ENCODE measurements at places on chromosomes 13 and 19. TPM values are rescaled to one million over a fixed set of nuclear protein-coding genes. Genes with fewer than 3 reads are reported as not detected.

DNA sequence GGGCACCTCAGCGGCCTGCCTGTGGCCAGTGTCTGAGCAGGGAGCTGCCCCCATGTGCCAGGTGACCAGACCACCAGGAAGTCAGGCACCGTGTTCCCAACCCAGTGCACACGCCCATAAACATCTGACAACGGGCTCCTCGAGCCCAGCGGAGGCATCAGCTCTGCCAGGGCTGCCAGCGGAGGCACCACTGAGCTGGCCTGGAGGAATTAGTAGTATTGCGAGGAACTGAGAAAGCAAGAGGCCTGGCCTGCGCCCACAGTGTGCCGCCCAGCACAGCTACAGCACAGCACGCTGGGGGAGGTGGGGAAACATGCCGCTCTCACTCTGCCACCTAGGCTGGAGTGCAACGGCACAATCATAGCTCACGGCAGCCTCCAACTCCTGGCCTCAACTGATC lies 44.6 kb downstream of the ANKRD27 start:
- H3K4me1 ChIP-seq, result no peaks in the 10 kb centered on the region
- H3K4me3 ChIP-seq, result no peak overlapping the region
- no peak overlapping the region for H3K27ac ChIP-seq
- H3K27me3 ChIP-seq, result no peaks in the 10 kb centered on the region
- peaks cover 20% of the 10 kb centered on the region for H3K36me3 ChIP-seq
- no peak for DNase-seq

KLHL1 gene
- not detected for total RNA-seq

- peaks cover 3% of the 10 kb centered on the region for H3K4me1 ChIP-seq
- DNase-seq, result no peak
- no peak overlapping the region for H3K27ac ChIP-seq
- H3K27me3 ChIP-seq, result no peaks in the 10 kb centered on the region
- no peaks in the 10 kb centered on the region for H3K36me3 ChIP-seq
Observed at GRCh38 chr19:20667281-20667680, 5.9 kb upstream of the ZNF626 start.

DNA sequence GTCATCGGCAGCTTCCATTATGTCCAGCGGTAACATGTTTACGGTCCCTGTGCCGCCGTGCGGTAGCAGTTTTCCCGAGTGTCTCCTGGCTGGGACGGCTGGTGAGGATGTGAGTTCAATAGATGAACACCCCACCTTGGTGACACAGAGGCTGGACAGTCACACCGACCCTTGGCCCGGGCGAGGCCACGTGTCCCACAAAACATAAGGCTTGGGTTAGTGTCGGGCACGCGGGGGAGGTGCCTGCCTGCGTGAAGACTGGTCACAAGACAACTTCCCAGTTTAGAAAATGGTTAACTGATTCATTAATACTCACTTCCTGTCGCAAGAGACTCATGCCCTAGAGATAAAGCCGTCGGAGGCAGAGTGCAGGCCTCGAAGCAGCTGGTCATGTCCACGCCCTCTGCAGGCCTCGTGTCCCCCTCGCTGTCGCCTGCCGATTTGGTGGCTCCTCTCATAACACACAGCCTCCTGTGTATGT lies 17.2 kb downstream of the RASA3 start:
- DNase-seq, result no peak
- H3K4me3 ChIP-seq, result no peak overlapping the region
- no peaks in the 10 kb centered on the region for H3K27me3 ChIP-seq
- peaks cover 34% of the 10 kb centered on the region for H3K4me1 ChIP-seq
- peak overlapping the region; percentile 32 for H3K27ac ChIP-seq

- no peak overlapping the region for H3K4me3 ChIP-seq
- peaks cover 17% of the 10 kb centered on the region for H3K4me1 ChIP-seq
- H3K36me3 ChIP-seq, result no peaks in the 10 kb centered on the region
- peaks cover 13% of the 10 kb centered on the region for H3K27me3 ChIP-seq
- DNase-seq, result no peak
Observed at GRCh38 chr13:31722673-31723072, 16.7 kb upstream of the RXFP2 start.

IZUMO2 gene
- total RNA-seq, result not detected

GRCh38 chr19:17025991-17026658 lies 485 bp downstream of the CPAMD8 start:
- H3K27me3 ChIP-seq, result peaks cover 33% of the 10 kb centered on the region
- peaks cover 14% of the 10 kb centered on the region for H3K36me3 ChIP-seq
- peak overlapping the region; percentile 76 for H3K4me3 ChIP-seq

DNA sequence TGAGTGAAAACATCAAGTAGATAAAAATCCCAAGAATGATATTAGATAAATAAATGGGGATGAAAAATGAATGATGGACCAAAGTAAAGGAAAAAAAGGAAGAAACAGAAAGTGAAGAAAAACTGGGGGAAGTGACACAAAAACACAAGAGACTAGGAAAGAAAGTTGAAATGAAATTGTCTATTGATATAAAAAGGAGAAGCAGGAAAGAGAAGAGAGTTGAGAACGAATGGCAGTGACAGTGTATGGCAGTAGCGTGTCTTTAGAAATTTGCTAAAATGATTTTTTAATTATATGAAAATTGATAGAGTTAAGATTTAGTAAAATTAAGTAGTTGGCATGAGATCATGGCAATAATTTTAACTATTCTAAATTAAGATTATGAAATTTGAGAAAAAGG lies 36.3 kb upstream of the SGCG start:
- no peak overlapping the region for H3K4me3 ChIP-seq
- H3K27me3 ChIP-seq, result no peaks in the 10 kb centered on the region
- H3K27ac ChIP-seq, result no peak overlapping the region
- peaks cover 5% of the 10 kb centered on the region for H3K4me1 ChIP-seq
- DNase-seq, result no peak

- H3K4me1 ChIP-seq, result peaks cover 45% of the 10 kb centered on the region
- no peaks in the 10 kb centered on the region for H3K27me3 ChIP-seq
- peak overlapping the region; percentile 95 for H3K27ac ChIP-seq
- DNase-seq, result no peak
Observed at GRCh38 chr19:39145180-39145953, 19.8 kb downstream of the PAK4 start.

GRCh38 chr13:60148918-60149317 lies 14.8 kb downstream of the DIAPH3 start:
- no peak for DNase-seq

DNA sequence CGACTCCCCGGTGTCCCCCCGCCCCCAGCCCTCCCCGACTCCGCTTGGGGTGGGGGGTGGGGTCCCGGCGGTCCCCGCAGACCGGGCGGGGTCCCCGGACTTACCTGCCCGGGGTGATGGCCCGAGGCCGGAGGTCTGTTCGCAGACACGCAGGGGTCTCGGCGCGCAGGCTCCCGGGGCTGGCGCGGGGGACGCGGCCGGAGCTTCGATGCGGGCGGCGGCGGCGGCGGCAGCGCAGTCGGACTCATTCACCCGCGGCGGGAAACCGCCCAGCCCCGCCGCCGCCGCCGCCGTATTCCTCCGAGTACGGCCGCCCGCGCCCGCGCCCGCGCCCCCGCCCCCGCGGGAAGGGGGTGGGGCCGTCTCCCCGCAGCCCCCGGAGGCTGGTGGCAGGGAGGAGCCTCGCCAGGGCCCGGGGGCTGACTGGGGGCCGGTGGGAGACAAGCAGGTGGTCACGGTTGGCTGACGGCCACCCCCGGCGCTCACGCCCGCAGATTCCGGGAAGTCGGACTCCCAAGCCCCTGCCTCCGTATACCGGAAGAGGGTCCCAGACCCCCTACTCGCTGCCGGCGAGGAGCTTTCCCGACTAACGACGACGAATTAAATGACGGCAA lies at the start of gene C2CD4C:
Gene C2CD4C (minus strand): TSS at position 246 of the 614 bp plus-strand sequence. CDS start 786 bp downstream, outside the sequence.
- no peak for DNase-seq
- peak within 1 kb of the TSS; percentile 30 for H3K27ac ChIP-seq
- H3K4me3 ChIP-seq, result peak within 1 kb of the TSS; percentile 82
- peaks cover 13% of the 10 kb centered on the region for H3K27me3 ChIP-seq
- peaks cover 10% of the 10 kb centered on the region for H3K4me1 ChIP-seq
- H3K36me3 ChIP-seq, result no peaks in the 10 kb centered on the region

DNA sequence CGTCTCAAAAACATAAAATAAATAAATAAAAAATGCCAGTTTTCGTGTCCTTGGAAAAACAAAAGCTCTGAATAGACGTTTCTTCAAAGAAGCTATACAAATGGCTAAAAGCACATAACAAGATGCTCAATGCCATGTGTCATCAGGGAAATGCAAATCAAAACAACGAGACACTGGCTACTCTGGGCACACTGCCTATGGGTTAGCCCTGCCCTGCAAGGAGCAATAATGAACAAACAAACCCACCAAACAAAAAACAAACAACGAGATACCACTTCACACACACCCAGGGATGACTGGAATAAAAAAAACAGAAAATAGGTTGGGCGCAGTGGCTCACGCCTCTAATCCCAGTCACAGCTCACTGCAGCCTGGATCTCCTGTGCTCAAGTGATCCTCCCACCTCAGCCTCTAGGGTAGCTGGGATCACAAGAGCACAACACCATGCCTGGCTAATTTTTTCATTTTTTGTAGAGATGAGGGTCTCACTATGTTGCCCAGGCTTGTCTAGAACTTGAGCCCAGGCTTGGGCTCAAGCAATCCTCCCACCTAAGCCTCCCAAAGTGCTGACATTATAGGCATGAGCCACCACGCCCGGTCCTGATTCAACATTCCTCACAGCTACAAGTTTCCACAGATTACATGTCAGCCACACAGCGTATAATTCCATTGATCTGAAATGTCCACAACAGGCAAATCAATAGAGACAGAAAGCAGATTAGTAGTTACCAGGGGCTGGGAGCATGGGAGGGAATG lies 15.5 kb upstream of the ISYNA1 start:
- peaks cover 18% of the 10 kb centered on the region for H3K36me3 ChIP-seq
- H3K27ac ChIP-seq, result no peak overlapping the region
- no peaks in the 10 kb centered on the region for H3K4me1 ChIP-seq
- no peak for DNase-seq
- no peak overlapping the region for H3K4me3 ChIP-seq
- no peaks in the 10 kb centered on the region for H3K27me3 ChIP-seq

DNA sequence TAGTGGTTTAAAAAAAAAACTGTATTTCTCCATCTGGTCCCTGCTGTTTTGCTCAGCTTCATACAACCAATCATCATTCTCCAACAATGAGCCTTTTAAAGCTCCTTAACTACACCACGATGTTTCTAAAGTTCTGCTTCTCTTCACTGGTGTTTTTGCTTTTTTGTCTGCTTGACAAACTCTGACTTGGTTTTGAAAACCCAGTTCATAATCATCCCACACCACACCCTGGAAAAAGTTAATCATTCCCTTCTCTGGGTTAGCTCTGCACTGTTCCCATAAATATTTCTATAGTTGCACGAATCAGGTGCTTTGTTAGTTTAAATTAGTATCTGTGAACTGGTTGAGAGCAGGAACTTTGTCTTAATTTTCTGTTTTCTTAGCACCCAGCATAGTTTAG lies 217.1 kb downstream of the ENOX1 start:
- no peak for DNase-seq
- peaks cover 43% of the 10 kb centered on the region for H3K4me1 ChIP-seq
- H3K27me3 ChIP-seq, result peaks cover 10% of the 10 kb centered on the region
- H3K36me3 ChIP-seq, result no peaks in the 10 kb centered on the region

DNA sequence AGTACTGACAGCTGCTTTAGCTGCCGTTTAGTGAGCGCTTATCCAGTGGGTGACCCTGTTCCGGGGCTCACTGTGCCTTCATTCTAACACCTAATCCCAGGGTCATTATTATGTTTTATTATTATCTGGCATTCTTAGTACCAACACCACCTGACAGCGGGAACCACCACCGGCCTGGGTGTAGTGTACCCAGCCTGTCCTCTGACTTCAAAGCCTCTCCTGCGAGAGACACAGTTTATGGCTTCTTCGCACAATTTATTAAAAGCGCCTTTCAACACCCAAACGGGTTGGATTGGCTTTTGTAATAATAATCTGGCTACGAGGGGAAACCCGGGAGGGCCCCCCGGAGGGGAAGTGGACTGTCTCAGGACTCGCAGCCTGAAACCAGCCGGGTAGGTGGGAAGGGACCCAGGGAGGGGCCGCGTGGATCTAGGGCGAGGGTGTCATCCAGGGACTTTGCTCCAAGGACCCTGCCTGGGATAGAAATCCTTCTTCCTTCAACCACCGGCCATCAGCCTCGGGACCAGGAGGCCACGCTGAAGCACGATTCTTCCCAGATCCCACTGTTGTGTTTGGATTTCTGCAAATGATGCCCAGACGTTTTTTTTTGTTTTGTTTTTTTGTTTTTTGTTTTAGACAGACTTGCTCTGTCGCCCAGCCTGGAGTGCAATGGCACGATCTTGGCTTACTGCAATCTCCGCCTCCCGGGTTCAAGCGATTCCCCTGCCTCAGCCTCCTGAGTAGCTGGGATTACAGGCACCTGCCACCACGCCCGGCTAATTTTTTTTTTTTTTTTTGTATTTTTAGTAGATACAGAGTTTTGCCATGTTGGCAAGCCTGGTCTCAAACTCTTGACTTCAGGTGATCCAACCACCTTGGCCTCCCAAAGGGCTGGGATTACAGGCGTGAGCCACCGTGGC lies 1.6 kb upstream of the ZBTB7A start:
- peaks cover 11% of the 10 kb centered on the region for H3K4me1 ChIP-seq
- H3K27me3 ChIP-seq, result peaks cover 5% of the 10 kb centered on the region
- peak overlapping the region; percentile 68 for H3K4me3 ChIP-seq
- DNase-seq, result no peak

ZNF541 gene
- total RNA-seq, result 0.81 TPM

SMIM44 gene
- not detected for total RNA-seq

DNA sequence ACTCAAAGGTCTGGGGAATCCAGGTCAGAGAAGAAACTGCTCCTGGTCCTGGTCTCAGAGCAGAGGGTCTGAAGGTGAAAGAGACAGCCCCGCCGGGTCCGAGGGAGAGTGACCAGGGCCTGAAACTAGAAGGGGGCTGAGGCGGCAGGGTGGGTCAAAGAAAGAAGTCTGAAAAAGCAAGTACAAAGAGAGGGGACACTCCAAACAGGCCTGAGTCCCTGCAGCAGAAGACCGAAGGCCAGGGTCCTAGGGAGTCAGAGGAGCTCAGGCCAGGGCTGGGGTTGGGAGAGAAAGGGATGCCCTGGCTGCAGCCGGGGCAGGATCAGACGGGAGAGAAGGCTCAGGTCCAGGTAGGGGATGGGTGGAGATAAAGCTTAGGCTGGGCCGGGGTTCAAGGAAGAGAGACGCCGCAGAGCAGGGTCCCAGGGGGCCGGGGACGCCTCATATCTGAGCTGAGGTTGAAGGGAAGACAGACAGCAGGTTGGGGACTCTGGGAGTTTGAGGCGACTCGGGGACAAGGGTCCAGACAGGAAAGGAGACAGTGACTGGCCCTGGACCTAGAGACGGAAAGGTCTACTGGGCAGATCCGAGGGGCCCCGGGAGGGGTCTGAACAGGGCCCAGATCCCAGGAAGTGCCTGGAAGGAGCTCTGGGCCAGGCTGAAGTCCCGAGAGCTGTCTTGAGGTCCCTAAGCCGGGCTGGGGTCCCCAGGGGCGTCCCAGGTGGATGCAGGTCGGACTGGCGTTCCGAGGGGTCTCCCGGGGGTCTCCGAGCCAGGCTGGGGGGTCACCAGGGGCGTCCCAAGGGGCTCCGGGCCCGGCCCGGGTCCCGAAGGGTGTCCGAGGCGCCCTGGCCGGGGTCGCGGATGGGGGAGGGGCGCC lies 795 bp downstream of the MLLT1 start:
- no peaks in the 10 kb centered on the region for H3K36me3 ChIP-seq
- no peak for DNase-seq
- peaks cover 49% of the 10 kb centered on the region for H3K4me1 ChIP-seq
- peak overlapping the region; percentile 91 for H3K4me3 ChIP-seq

PGLYRP2 gene
- not detected for total RNA-seq

ATP8B3 gene
- 2.3 TPM for total RNA-seq

Measured in mesothelial cell of epicardium (in vitro differentiated cells).